ENCODE measurements at places on chromosomes 6 and 20. TPM values are rescaled to one million over a fixed set of nuclear protein-coding genes. Genes with fewer than 3 reads are reported as not detected.

DNA sequence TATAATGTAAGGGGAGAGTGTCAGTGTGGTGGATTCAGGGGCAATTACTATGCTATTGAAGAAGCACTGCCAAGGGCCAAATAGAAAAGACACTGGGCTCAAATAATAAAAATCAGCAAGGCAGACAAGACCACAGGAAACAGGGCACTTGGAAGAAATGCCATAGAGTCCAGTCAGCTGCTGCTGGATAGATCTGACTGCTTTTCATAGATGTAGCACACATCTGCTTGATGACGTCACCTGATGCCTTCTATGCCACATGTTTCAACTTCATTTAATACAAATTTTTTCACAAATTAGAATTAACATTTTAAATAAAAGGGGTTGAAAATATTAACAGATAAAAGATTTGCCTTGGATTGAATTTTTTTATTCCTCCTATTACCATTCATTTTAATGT, 23.9 kb upstream of the AHI1 start:
- no peak for DNase-seq

GRCh38 chr20:16187956-16188616, 385.2 kb downstream of the KIF16B start:
- no peak for DNase-seq

Gene EPPIN
- total RNA-seq = not detected

Gene BPIFA1
- total RNA-seq = not detected

Gene TTBK1
- total RNA-seq = 0.14 TPM
